ENCODE measurements at places on chromosomes 1 and 21.

DNA sequence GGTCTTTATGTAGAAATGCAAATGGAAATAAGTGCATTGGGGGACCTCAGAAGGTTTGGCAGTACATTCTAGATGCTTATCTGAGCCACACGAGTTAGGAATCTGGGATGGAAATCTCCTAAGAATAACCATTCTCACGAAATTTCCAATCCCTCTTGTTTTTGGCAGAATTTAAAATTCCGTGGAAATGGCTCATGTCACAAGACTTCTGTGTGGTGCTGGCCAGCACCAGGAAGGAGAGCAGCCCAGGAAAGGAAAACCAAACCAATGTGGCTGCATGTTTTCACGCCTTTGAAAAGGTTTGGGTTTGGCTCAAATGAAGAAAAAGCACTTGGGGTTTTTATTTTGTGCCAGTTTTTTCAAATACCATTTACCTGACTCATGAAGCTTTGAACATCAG lies 80.1 kb upstream of the KCNK2 start:
- DNase-seq, result no peak

GRCh38 chr1:56501426-56501825 lies 77.9 kb downstream of the PLPP3 start:
- no peak for DNase-seq

GRCh38 chr1:214141486-214141885 lies 139.5 kb upstream of the SMYD2 start:
- no peak for DNase-seq

- peak; percentile 52 for DNase-seq
These were observed 1.4 kb upstream of the IRF2BP2 start for GRCh38 chr1:234611225-234611846.

GRCh38 chr1:108012553-108012952 lies 47.6 kb upstream of the VAV3 start:
- DNase-seq, result no peak

- peak; percentile 7 for DNase-seq
These were observed 670 bp downstream of the COX20 start for GRCh38 chr1:244836135-244836521.

- DNase-seq, result no peak
These were observed 700.1 kb downstream of the KCNT2 start for GRCh38 chr1:195908121-195908520.

GRCh38 chr1:86153836-86154235 lies 2.7 kb downstream of the COL24A1 start:
- DNase-seq, result no peak

DNA sequence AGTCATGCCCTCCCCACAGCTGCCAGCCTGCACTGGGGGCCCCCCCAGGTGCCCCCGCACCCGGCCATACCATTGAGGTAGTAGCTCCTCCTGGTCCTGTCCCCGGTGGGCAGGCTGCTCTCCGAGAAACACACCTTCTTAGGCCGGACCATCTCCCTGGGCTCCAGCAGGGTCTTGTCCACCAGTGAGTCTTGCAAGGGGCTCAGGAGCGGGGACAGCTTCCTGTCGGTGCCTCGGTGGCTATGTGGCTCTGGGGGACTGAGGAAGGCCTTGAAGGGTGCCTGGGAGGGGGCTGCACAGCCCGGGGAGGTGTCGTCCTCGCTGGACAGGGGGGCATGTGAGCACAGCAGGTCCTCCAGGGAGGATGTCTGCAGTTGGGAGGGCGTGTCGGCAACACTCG lies 12.9 kb upstream of the FTCD start:
- no peak for DNase-seq
